Small intestine (tissue), 16 donors: ENCODE measurements at places on chromosomes 3 and 15. TPM values are rescaled to one million over a fixed set of nuclear protein-coding genes. Genes with fewer than 3 reads are reported as not detected.

GOLGA8S gene
- polyA plus RNA-seq, result 0.01 TPM

FES gene
- polyA plus RNA-seq, result 17.2 TPM

CAMK2N2 gene
- polyA plus RNA-seq, result 0.12 TPM

EPHB1 gene
- polyA plus RNA-seq, result 1.0 TPM

GUCA1C gene
- not detected for polyA plus RNA-seq

SLC28A2 gene
- 5.4 TPM for polyA plus RNA-seq

PTPRG gene
- 0.81 TPM for polyA plus RNA-seq

TBL1XR1 gene
- polyA plus RNA-seq, result 74.8 TPM

PHLDB2 gene
- 17.8 TPM for polyA plus RNA-seq

FGF12 gene
- polyA plus RNA-seq, result 1.1 TPM

BNIP2 gene
- 37.8 TPM for polyA plus RNA-seq

IL1RAP gene
- polyA plus RNA-seq, result 1.5 TPM

CAMP gene
- not detected for polyA plus RNA-seq

MINAR1 gene
- polyA plus RNA-seq, result not detected

ALDH1L1 gene
- polyA plus RNA-seq, result 0.45 TPM

TM6SF1 gene
- polyA plus RNA-seq, result 0.45 TPM

SAMD7 gene
- polyA plus RNA-seq, result not detected

CYP19A1 gene
- 2.0 TPM for polyA plus RNA-seq

SI gene
- polyA plus RNA-seq, result 551 TPM

SST gene
- polyA plus RNA-seq, result 87.8 TPM

PRSS50 gene
- polyA plus RNA-seq, result not detected

DNAJC13 gene
- polyA plus RNA-seq, result 46.6 TPM

P2RY14 gene
- 1.3 TPM for polyA plus RNA-seq

FAM107A gene
- 1.6 TPM for polyA plus RNA-seq

CILP gene
- polyA plus RNA-seq, result 0.72 TPM

TBCCD1 gene
- 3.2 TPM for polyA plus RNA-seq

C2CD4A gene
- 2.3 TPM for polyA plus RNA-seq

CHDH gene
- polyA plus RNA-seq, result 8.5 TPM

DPPA2 gene
- not detected for polyA plus RNA-seq

STAC gene
- not detected for polyA plus RNA-seq

STRIT1 gene
- 10.3 TPM for polyA plus RNA-seq

SNX22 gene
- polyA plus RNA-seq, result 0.54 TPM

TTLL13 gene
- not detected for polyA plus RNA-seq

GLDN gene
- polyA plus RNA-seq, result 0.43 TPM
